ENCODE measurements at places on chromosomes 7 and 10.

GRCh38 chr10:68074031-68074774, 880 bp downstream of the HERC4 start:
- no peak for DNase-seq

DNA sequence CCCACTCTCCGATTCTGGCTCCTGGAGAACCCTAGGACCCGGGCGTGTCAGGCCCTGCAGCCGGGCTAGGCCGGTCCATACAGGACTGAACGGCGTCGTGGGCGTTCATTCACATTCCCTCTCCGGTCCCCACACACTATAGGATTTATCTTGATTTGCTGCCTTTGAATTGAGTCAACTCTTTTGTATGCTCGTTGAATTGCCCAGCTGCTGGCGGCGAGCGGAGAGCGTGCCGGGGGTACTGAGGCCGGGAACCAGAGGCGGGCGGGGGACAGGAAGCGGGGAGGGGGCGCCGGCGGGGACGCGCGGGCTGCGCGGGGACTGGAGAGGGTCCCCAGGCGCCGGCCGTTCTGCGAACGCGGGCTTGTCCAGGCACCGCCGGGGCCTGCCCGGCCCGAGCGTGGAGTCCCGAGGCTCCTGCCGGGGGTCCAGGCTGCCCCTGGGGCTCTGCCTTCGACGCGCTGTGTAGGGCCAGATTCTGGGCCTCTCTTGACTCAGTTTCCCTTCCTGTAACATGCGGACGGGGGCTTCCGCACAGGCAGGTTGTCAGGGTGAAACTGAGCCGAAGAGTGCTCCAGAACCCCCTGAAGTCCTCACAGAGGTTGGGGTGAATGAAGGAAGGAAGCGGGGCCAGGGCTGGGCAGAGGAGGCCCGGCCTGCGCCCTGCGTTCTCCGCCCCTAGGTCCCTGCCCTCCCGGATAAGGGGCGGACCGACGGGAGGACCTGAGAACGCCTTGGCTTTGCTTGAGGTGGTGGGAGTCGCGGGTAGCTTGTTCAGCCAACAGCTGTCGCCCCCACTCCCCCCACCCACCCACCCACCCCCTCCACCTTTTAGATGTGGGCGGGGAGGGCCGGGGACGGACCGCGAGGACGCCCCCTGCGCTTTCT, 769 bp upstream of the ELFN1 start:
- DNase-seq = no peak

GRCh38 chr10:86079088-86079487, 287.5 kb downstream of the GRID1 start:
- no peak for DNase-seq

GRCh38 chr7:141053626-141054025, 20.2 kb upstream of the TMEM178B start:
- no peak for DNase-seq

DNA sequence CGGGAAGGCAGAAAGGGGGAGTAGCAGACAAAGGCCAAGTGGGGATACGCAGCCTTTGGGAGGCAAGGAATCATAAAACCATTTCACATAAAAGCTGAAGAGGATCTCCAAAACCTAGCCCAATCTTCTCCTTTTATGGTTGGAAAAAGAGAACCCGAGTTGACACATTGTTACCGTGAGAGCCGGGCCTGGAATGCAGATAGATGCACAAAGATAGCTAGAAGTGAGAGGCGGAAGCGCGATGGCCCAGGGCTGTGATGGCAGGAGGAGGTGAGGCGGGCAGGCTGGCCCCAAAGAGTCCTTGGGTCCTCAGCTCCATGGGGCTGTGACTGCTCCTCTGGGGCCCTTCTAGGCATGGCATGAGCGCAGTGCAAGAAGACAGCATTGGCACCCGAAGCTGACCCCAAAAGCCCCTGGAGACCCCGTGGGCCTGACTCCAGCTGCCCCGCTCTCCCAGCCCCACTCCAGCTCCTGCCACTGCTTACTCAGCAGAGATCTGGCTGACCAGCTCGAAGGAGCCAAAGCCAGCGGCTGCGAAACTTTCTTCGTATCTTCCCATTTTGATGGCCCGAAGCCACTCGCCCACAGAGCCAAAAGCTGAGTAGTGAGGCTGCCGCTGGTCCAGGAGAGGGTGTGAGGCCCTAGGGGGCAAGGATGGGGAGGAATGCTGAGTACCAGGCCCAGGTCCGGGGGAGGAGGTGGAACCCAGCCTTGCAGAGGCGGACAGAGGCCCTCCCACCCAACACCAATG, 22.5 kb downstream of the EPHB4 start:
- no peak for DNase-seq

DNA sequence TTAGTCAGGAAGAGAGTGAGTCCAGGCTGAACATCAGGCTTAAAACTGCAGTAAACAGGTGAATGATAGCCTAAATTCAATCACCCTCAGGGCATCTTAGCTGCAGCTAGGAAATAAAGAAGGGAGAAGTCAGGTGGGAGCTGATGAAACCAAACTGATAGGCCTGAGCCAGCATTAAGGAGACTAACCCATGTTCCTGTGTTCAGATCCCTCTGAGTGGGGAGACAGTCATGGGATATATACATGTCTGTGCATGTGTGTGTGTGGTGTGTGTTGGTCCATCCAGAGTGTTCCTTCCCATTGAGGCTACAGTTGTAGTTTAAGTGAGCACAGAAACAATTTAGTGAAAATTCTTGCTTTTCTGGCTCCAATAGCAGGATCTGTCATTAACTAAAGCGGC, 480.9 kb downstream of the PHTF2 start:
- no peak for DNase-seq

DNA sequence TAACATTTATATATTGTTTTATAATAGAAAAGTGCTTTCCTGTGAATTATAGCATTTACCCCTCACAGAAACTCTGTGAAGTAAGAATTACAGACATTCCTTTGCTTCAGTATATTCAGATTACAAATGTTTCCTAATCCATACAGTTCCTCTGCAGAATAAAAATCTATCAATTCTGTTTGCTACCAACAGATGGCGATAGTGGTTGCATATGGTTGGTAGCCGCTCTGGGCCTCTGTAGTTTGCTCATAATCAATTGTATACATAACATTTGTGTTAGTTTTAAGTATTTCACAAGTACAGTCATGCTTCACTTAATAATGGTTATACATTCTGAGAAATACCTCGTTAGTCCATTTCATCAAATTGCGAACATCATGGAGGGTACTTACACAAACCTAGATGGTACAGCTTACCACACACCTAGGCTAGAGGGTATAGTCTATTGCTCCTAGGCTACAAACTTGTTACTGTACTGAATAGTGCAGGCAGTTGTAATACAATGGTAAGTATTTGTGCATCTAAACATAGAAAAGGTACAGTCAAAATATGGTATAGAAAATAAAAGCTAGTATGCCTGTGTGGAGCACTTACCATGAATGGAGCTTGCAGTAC, 94.4 kb upstream of the STEAP4 start:
- DNase-seq = no peak

DNA sequence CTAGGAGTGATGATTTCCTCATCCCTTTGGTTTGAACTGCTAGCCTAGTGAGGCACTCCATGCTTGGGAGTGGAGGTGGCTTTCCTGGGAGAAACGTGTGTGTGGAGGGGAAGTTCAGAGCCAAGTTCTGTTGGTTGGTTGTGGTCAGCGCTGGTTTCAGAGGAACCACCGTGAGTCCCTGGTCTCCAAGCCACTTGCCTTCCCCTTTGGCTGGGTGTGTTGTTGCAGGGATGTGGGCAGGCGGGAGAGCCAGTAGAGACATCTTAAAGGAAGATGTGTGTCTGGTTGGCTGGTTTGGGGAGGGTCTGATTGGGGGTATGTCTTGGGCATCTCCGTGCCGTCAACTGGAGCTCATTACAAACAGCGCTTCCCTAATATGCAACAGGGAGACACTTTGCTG, 130.8 kb upstream of the TCF7L2 start:
- DNase-seq = no peak

DNA sequence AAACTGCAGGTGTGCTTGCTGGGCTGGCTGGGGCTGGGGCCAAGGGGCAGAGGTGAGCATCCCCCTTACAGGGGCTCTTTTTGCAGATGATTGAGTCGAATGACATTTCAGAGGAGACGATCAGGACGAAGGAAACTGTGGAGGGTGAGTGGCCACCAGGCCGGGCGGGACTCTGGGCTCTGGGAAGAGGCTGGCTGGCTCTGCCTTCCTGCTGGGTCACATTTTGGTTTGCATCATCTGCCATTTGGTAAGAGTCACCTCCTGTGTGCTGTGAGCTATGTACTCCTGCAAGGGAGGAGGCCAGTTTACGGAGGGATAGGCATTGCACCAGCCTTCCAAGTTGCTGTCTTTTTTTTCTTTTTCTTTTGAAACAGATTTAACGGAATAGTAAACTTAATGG, 73.0 kb upstream of the GTF2IRD1 start:
- DNase-seq = no peak

GRCh38 chr7:95246831-95247370, 77.4 kb downstream of the PON1 start:
- DNase-seq = peak; percentile 18

DNA sequence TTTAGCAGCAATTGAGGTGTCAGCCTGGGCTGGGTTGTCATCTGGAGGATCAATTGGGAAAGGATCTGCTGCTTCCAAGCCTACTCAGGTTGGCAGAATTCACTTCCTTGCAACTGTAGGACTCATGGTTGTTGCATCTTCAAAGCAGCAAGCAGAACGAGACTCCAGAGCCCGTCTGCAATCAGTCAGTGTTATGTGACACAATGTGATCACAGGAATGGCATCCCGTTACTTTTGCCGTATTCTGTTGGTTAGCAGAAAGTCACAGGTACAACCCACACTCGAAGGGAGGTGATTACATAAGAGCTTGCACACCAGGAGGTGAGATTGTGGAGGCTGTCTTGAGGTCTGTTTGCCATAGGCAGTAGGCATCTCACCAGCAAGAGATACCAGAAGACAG, 15.4 kb upstream of the LYZL1 start:
- DNase-seq = no peak

GRCh38 chr7:102993718-102994029, 80.9 kb downstream of the LRRC17 start:
- no peak for DNase-seq

DNA sequence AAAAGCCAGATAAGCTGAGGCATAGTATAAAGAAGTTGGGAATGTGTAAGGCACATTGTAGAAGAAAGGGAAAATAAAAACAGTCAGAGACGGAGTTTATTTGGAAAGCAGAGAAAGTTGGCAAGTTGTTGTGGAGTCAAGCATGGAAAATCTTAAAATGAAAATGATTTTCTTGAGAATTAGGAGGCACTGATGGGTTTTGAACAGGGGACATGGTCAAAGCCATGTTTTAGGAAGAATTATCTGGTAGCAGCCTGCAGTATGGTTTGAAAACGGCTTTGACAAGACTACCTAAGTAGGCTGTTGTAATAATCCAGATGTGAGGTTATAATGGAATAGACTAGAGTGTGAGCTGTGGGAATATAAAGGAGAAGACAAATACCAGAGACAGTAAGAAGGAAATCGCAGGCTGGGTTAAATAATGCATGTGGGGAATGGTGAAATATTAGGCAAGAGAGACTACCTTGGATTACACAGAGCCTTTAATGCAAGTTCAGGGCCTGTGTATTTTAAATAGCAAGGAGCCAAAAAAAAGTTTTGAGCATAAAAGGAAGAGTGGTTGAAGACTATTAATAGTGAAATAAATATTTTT, 130.4 kb upstream of the MEOX2 start:
- no peak for DNase-seq

DNA sequence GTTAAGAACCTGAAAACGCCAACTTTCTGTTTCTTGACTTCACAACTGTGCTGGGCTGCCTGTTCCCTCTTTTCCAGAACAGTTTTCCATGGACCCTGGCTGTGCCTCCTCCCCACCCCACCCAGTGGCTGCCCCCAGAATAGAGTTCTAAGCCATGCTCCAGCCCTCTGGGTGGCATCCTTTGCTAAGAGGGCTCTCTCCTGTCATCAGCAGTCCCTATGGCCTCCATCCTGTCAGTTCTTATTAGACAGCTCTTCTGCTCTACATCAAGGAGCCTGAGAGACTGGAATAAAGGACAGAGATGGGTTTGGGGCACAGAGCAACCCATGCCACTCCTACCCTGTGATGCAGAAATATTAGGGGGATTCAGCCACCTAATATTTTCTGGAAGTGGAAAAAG, 13.9 kb upstream of the LRRC4 start:
- no peak for DNase-seq

GRCh38 chr10:130240409-130240808, 104.2 kb downstream of the GLRX3 start:
- no peak for DNase-seq

DNA sequence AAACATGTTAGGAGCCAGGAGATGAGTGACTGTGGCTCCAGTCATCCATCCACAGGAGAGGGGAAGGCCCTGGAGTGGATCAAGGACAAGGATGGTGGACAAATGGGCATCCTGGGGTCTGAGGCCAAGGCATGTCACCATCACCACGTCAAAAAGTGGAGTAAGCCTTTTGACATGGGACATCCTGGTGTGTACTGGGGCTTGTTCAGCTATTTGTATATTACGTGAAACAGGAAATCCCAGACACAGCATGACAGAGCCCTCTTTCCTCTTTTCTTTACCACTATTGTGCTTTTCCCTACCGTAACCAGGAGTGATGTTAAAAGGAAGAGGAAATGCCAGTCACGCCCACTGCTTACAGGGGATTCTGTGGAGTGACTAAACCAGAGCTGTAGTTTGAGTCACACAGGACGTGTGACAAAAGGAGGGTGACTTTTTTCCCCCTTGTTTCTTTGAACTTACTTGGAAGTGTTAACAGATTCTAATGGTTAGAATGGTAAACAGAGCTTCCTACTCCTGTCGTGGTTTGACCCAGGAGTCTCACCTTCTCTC, 15.4 kb downstream of the ACSL5 start:
- no peak for DNase-seq

GRCh38 chr10:8254350-8254749, 199.9 kb downstream of the GATA3 start:
- no peak for DNase-seq

DNA sequence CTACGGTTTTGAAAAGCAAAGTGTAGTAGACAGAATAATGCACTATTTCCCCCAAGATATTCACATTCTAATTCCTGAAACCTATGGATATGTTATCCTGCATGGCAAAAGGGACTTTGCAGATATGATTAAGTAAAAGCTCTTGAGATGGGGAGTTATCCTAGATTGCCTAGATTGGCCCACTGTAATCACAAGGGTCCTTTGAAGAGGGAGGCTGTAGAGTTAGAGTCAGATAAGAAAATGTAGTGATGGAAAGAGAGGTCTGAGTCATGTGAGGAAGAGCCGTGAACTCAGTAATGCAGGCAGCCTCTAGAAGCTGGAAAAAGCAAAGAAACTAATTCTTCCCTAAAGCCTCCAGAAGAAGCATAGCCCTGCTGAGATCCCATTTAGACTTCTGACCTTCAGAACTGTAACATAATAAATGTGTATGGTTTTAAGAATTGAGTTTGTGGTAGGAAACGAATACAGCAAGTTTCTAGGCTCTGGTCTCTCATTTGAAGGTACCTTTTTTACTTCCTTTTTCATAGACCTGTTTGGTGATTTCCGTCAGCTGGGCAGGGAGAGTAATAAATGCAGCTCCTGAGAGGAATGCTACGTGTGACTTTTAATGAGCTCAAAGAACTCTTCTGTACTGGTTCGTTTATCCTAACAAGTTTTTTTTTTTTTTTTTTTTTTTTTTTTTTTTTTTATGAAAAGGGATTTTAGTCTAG, 41.9 kb upstream of the NXPH1 start:
- no peak for DNase-seq
